ENCODE measurements at places on chromosomes 2 and 18.

- no peak for DNase-seq
Measured at GRCh38 chr2:64212346-64212745, 68.1 kb upstream of the PELI1 start.

GRCh38 chr18:49360582-49360981 lies 99.9 kb downstream of the DYM start:
- peak; percentile 13 for DNase-seq

GRCh38 chr2:232437195-232437571 lies 18.8 kb upstream of the ALPI start:
- DNase-seq: no peak

DNA sequence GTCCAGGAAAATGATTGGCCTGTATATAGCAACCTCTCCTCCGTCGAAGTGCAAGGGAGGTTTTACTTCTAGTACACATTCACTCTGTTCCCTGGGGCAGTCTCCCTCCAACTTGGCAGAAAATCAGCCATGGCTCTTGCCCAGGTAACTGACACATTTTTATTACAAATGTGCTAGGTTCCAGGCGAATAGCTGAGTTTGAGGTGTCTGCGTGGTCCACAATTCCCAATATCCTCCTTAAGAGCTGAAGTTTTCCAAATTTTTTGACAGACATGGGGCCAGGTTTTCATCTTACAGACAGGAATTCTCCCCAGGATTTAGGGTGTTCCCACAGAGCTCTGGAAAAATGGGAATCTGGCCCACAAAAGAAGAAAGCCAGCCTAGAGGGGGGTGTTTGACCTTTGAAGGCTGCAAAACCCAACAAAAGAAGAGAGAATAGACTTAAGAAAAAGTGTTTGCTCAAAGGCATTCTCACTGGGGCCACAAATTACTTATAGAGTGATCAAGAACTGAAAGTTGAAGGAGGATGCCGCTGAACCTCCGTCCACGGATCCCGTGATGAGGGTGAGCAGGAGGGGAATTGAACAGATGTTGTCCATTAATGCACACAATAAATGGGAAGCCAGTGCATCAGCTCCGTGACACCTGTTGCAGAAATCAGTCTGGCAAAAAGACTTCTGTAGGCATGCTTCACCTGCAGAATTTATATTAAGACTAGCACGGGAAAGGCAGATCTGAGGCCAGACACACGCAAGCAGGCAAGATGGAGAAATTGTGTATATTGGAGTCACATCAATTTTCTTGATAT lies 242.3 kb upstream of the COPS8 start:
- DNase-seq: no peak

DNA sequence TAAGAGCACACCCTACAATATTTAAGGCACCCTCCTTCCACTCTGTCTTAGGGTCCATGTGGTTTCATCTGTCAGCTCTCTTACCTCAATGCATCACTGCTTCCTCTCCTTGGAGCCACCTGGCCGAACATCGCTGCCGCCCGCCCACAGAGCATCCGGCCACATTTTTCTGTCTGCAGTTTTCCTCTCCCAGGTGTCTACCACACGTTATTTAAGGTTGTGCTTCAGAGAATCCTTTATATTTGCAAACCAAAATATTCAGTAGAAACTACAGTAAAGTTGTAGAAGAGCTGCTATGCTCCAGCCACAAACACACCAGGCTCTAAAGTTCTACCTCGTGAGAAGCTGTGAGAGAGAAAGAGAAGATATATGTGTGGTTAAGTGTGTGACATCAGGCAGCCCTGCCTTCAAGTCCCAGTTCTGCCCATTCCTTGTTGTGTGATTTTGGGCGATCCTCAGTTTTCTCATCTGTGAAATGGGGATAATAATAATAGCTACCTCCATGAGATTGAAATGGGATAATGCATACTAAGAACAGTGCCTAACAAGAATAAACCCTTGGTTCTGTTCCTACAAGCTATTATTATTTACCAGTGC lies 4.9 kb upstream of the STK17B start:
- peak; percentile 68 for DNase-seq

All from GM20000 (cell line).